Naive thymus-derived CD4-positive, alpha-beta T cell (primary cell): ENCODE measurements at places on chromosomes 5 and 9. TPM values are rescaled to one million over a fixed set of nuclear protein-coding genes. Genes with fewer than 3 reads are reported as not detected.

Gene LCN1
- not detected for total RNA-seq

DNA sequence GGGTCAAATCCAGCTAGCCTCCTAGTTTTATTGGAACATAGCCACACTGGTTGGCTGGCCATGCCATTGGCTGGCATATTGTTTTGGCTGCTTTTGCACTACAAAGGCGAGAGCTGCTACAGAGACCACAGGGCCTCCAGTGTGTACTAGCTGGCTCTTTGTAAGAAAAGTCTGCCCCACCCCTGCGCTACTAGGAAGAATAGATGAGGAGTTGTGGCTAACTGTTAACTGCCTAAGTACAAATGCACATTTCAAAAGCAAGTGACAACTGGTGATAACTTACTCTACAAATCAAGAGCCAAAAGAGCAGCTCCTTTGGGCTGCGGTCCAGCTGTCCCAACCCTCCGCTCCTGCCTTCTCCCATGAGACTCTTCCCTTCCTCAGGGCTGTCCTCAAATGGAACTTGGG lies 63.9 kb downstream of the SERINC5 start:
- H3K4me1 ChIP-seq = peaks cover 89% of the 10 kb centered on the region
- peak overlapping the region; percentile 46 for H3K4me3 ChIP-seq
- H3K36me3 ChIP-seq = peaks cover 7% of the 10 kb centered on the region
- no peak for DNase-seq
- peak overlapping the region; percentile 79 for H3K27ac ChIP-seq

Gene SLC36A2
- not detected for total RNA-seq

GRCh38 chr9:133448487-133448972 lies 11.2 kb upstream of the CACFD1 start:
- no peak overlapping the region for H3K4me3 ChIP-seq
- no peaks in the 10 kb centered on the region for H3K4me1 ChIP-seq
- H3K27ac ChIP-seq = no peak overlapping the region
- H3K27me3 ChIP-seq = no peaks in the 10 kb centered on the region
- no peak for DNase-seq
